Vagina (tissue), 2 donors: ENCODE measurements at places on chromosomes 1 and 21.

- H3K27ac ChIP-seq, result no peak overlapping the region
- no peaks in the 10 kb centered on the region for H3K36me3 ChIP-seq
- no peaks in the 10 kb centered on the region for H3K27me3 ChIP-seq
- no peak for DNase-seq
- no peaks in the 10 kb centered on the region for H3K4me1 ChIP-seq
- H3K4me3 ChIP-seq, result no peak overlapping the region
Observed at GRCh38 chr1:167463875-167464575, 54.3 kb downstream of the CD247 start.

GRCh38 chr1:96525657-96526557 is 195.7 kb upstream of the PTBP2 start:
- peaks cover 8% of the 10 kb centered on the region for H3K4me1 ChIP-seq
- H3K4me3 ChIP-seq, result no peak overlapping the region
- DNase-seq, result no peak
- H3K27me3 ChIP-seq, result no peaks in the 10 kb centered on the region
- peak overlapping the region; percentile 39 for H3K27ac ChIP-seq

DNA sequence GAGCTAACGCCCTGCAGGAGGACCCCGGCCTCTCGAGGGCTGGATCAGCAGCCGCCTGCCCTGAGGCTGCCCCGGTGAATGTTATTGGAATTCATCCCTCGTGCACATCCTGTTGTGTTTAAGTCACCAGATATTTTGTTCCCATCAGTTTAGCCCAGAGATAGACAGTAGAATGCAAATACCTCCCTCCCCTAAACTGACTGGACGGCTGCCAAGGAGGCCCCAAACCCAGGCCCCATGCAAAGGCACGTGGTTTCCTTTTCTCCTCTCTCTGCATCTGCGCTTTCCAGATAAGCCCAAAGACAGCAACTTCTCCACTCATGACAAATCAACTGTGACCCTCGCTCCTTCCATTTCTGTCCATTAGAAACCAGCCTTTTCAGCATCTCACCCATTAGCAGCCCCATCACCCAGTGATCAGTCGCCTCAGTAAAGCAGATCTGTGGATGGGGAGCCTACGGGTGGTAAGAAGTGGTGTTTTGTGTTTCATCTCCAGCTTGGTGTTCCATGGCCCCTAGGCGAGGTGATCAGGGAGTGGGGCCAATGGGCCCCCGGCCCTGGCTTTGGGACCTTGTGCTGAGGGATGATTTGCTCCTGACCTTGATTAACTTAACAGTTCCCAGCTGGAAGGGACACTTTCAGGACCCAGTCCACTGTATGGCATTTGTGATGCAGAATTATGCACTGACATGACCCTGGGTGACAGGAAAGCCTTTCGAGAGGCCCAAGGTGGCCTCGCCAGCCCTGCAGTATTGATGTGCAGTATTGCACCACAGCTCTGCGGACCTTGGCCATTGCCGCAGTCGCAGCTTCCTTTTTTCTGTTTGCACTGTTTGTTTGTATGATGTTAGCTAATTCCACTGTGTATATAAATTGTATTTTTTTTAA is 5.2 kb downstream of the NPPA start:
- H3K27ac ChIP-seq, result no peak overlapping the region
- H3K4me1 ChIP-seq, result no peaks in the 10 kb centered on the region
- H3K4me3 ChIP-seq, result no peak overlapping the region
- peaks cover 60% of the 10 kb centered on the region for H3K36me3 ChIP-seq

DNA sequence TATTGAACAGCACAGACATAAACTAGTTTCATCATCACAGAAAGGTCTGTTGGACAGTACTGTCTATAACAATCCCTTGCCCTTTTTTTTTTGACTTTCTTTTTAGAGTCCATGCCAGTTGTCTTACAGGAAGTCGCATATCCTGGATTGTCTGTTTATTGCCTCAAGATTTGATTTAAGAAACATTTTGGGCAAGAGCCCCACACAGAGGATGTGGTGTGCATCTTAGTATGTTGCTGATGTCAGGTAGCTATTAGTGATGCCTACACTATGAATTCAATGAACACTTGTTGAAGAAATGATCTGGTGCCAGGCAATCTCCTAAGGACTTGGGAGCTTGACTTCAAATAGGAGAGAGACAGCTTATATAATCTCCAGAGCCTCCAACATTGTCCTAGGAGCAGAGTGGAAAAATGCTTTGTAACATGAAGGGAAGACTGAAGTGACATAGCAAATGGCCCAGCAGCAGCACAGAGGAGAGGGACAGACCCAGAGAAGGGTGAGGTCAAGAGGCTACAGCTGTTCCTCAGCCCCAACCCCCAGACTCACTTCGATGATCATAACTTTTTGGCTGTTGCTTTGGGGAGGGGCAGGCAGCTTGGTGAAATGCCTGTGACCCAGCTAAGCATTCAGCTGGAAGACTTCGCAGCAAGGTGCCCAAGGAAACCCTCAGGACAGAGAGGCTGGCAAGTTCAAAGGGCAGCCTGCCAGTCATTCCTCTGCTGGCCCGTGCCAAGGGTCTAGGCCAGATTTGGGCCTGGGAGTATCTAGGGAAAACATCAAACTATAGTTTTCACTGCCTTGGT is 7.5 kb upstream of the RAB29 start:
- no peak for DNase-seq
- H3K4me3 ChIP-seq, result no peak overlapping the region
- no peaks in the 10 kb centered on the region for H3K4me1 ChIP-seq
- H3K36me3 ChIP-seq, result no peaks in the 10 kb centered on the region
- H3K27me3 ChIP-seq, result no peaks in the 10 kb centered on the region

- H3K27ac ChIP-seq, result no peak overlapping the region
- H3K4me1 ChIP-seq, result no peaks in the 10 kb centered on the region
- H3K36me3 ChIP-seq, result no peaks in the 10 kb centered on the region
- H3K27me3 ChIP-seq, result no peaks in the 10 kb centered on the region
- H3K4me3 ChIP-seq, result no peak overlapping the region
Observed at GRCh38 chr21:36643374-36644250, 55.3 kb upstream of the SIM2 start.

- H3K4me3 ChIP-seq, result no peak overlapping the region
- DNase-seq, result no peak
- no peaks in the 10 kb centered on the region for H3K4me1 ChIP-seq
Observed at GRCh38 chr1:233482388-233482787, 131.5 kb upstream of the KCNK1 start.

DNA sequence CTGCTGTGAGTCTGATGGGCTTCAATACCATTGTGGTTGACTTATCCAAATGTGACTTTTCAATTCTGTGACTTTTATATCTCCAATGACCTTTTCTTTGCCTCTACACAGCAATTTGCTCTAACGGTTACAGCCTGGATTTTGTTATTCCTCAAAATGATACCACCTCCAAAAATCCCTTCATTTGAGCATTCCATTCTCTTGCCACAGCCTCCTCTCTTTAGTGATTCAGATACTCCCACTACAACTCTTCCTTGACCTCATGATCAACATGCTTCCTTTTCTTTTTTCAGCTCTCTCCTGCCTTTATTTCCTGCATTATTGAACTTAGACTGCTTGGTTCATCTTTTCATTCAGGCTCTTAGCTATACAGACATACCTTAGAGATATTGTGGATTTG is 16.6 kb upstream of the IL19 start:
- H3K4me1 ChIP-seq, result no peaks in the 10 kb centered on the region
- DNase-seq, result no peak
- H3K4me3 ChIP-seq, result no peak overlapping the region
- no peaks in the 10 kb centered on the region for H3K36me3 ChIP-seq

DNA sequence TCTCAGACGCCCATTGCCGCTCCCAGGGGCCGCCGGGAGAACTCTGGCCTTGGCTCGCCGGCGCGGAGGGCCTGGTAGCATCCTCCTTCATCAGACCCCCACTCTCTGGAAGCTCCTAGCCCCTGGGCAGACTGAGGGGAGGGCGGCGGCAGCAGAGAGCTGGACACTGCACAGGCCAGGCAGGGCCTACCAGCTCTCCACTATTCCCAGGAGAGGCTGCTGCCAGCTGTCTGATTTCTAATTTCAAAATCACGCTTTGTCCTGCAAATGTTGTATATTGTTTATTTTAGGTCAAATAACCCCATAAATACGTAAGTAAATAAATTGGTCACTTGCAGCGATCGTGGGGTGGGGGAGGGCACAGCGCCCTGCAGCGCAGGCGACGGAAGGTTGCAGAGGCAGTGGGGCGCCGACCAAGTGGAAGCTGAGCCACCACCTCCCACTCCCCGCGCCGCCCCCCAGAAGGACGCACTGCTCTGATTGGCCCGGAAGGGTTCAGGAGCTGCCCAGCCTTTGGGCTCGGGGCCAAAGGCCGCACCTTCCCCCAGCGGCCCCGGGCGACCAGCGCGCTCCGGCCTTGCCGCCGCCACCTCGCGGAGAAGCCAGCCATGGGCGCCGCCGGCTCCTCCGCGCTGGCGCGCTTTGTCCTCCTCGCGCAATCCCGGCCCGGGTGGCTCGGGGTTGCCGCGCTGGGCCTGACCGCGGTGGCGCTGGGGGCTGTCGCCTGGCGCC is at the start of gene MTARC1:
MTARC1 (plus strand) TSS at position 577 of the 732 bp plus-strand sequence; CDS start at position 609, 32 bp downstream.
- H3K36me3 ChIP-seq, result no peaks in the 10 kb centered on the region
- H3K4me3 ChIP-seq, result peak within 1 kb of the TSS; percentile 60
- peak within 1 kb of the TSS; percentile 34 for H3K27ac ChIP-seq
- DNase-seq, result no peak
- H3K27me3 ChIP-seq, result no peaks in the 10 kb centered on the region
- H3K4me1 ChIP-seq, result peaks cover 20% of the 10 kb centered on the region

DNA sequence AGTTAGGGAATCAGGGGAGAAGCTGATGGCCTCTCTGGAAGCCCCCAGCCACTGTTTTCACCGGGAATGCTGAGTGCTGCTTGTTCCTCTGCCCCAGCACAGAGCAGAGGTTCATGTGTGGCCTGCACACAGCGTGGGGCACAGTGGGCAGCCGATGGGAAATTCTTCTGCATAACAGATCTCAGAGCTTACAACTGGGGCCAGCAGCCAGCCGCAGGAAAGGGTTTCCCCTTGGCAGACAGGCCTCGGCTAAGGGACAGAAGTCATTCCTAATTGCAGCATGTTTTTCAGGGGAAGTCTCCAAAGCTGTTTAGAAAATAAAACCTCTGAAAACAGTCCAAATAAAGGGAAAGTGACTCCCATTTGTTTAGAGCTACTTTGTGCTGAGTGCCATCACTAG is 22.6 kb downstream of the HMGB4 start:
- no peaks in the 10 kb centered on the region for H3K4me1 ChIP-seq
- no peak for DNase-seq
- H3K36me3 ChIP-seq, result no peaks in the 10 kb centered on the region

GRCh38 chr1:156577550-156577949 is 2.0 kb upstream of the TTC24 start:
- no peak for DNase-seq
- no peak overlapping the region for H3K27ac ChIP-seq
- no peaks in the 10 kb centered on the region for H3K27me3 ChIP-seq
- no peak overlapping the region for H3K4me3 ChIP-seq

DNA sequence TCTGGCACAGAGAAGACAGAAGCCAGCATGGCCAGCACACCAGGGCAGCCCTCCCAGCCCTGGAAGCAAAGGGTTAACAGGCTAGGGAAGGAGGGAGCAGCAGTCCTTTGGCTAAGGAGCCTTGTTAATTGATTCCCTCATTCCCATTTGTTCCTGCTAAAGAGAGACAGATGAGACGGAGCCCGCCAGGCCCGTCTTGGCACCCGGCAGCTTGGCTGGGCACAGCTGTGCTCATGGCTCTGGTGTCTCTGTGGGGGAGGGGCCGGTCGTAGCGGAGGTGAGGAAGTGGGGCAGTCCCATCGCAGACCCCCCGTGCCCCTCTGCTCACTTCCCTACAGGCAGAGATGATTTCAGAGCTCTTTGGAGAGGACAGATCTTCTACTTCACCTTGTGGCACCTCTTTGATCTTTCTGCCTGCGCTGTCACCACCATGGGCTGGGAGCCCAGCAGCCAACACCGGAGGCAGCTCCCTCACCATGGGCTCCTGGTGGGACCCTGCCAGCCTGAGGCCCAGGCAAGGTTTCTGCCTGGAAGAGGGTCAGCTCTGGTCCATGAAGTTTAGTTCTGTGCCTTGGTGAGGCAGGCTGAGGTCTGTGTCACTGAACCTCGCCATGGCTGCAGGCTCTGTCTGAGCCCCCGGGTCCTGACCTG is 38.0 kb downstream of the FOXO6 start:
- no peak for DNase-seq
- H3K36me3 ChIP-seq, result no peaks in the 10 kb centered on the region
- no peak overlapping the region for H3K4me3 ChIP-seq
- H3K27me3 ChIP-seq, result no peaks in the 10 kb centered on the region
- H3K27ac ChIP-seq, result no peak overlapping the region

DNA sequence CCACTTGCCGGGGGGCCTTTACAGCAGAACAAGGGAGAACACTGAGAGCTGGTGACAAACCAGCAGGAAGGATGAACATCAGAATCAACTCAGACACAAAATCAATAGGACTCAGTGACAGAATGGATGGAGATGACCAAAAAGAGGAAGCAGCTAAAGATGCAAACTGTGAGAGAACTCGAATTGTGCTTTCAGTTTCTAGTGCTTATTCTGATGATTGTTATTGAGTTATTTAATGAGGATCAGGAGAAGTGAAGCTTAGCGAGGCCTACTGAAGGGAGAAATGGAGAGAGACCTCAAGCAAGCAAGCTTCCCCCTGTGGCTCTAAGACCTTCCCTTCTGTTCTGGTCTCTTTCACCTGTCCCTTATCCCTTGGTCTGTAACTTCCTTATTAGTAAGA is 30.3 kb upstream of the TMEM125 start:
- DNase-seq, result no peak
- no peak overlapping the region for H3K4me3 ChIP-seq

GRCh38 chr21:9735421-9735961 is 785.9 kb upstream of the TPTE start:
- H3K4me3 ChIP-seq, result no peak overlapping the region
- H3K36me3 ChIP-seq, result no peaks in the 10 kb centered on the region
- H3K27me3 ChIP-seq, result no peaks in the 10 kb centered on the region

- no peak overlapping the region for H3K4me3 ChIP-seq
- peak; percentile 62 for DNase-seq
- H3K36me3 ChIP-seq, result peaks cover 9% of the 10 kb centered on the region
- H3K27me3 ChIP-seq, result no peaks in the 10 kb centered on the region
- H3K4me1 ChIP-seq, result peaks cover 90% of the 10 kb centered on the region
Observed at GRCh38 chr1:91761295-91761721, 124.6 kb downstream of the TGFBR3 start.

DNA sequence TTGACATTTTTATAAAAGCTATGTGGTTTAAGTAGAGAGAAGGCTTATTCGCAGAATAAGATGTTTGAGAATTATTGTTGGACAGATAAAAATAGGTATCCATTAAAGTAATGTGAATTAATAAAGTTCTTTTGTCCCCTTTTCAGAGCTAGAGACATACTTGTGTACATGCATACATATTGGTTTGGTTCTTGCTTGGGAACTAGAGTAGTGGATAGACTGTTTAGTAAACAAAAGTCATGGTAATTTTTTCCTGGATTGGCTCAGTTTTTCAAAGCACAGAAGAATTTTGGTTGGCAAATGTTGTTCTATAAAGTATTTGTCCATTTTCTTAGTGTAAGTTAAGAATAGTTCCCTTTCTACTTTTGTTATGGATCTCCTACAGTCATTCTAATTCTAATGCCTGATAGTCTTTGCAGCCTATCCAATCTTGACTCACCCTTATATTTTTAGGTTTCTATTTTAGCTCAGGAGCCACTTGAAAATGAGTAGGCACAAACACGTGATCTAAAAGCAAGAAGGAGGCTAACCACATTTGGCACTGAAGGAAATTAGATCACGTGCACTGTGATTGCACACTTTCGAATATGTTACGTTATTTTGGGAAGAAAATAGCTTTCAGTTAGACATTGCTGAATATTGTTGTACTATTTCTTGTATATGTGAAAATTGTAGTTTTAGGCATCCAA is 47.0 kb downstream of the RABGAP1L start:
- no peak overlapping the region for H3K27ac ChIP-seq
- no peaks in the 10 kb centered on the region for H3K27me3 ChIP-seq
- DNase-seq, result no peak
- H3K4me3 ChIP-seq, result no peak overlapping the region
- no peaks in the 10 kb centered on the region for H3K36me3 ChIP-seq
